ENCODE measurements at places on chromosomes 2 and 18.

DNA sequence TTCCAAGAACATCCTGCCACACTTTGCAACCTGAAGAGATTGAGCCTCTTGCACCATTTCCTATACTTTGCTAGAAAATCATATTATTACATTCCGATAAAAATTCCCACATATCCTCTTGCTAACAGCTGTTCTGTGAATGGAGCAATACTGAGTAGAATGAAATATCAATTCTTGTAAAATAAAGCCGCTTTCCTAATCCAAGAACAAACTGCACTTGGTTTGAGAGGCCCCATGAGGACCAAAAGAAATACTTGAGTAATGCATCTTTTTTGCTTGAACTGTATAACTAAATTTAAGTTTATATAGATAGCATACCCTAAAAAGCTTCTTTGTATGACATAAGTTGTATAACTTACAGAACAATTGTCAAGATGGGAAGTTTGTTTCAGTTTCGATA, 632.4 kb upstream of the SLC8A1 start:
- no peak for DNase-seq

- DNase-seq: no peak
These were observed 23.6 kb upstream of the SOS1 start for GRCh38 chr2:39144416-39144815.

DNA sequence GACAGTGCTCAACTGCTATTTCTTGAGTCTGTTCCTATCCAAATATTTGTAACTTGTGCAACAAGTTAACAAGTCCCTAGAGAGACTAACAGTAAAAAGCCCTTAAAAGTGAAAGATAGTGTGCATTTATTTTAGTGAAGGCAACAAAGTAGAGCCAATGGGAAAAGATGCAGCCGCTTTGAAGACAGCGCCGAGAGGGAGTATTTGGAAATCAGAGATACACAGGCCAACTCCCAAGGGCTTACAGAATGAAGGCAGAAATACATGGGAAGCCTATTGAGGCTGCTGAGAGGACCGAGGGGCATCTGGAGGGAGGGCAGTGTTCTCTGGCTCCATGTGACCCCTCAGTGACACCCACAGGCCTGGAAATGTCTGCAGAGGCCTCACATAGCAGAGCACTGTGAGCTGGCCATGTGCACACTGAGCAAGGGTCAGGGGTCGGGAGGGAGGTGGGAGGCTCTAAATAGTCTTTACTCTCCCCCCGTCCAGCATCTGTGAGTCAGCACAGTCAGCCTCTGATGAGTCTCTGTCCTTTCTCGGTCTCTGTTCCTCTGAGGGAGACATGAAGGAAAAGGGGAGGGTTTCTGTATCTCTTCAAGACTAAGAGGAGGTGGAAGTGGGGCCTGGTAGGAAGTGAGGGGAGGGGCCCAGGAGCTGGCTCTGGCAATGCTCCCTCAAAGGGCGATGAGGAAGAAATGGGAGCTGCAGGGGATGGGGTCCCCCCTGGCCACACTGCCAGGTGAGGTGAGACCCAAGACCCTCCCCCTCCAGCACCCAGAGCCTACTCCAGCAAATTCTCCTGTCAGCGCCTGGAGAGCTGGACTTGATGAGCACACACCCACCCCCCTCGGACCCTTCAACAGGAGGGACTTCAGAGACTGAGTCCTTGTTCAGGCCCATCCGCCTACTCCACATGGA, 133.6 kb downstream of the SP3 start:
- no peak for DNase-seq

GRCh38 chr18:50127516-50128210, 67.3 kb downstream of the MYO5B start:
- DNase-seq: no peak

- no peak for DNase-seq
These were observed 71.4 kb downstream of the PLCL1 start for GRCh38 chr2:197875763-197876162.

DNA sequence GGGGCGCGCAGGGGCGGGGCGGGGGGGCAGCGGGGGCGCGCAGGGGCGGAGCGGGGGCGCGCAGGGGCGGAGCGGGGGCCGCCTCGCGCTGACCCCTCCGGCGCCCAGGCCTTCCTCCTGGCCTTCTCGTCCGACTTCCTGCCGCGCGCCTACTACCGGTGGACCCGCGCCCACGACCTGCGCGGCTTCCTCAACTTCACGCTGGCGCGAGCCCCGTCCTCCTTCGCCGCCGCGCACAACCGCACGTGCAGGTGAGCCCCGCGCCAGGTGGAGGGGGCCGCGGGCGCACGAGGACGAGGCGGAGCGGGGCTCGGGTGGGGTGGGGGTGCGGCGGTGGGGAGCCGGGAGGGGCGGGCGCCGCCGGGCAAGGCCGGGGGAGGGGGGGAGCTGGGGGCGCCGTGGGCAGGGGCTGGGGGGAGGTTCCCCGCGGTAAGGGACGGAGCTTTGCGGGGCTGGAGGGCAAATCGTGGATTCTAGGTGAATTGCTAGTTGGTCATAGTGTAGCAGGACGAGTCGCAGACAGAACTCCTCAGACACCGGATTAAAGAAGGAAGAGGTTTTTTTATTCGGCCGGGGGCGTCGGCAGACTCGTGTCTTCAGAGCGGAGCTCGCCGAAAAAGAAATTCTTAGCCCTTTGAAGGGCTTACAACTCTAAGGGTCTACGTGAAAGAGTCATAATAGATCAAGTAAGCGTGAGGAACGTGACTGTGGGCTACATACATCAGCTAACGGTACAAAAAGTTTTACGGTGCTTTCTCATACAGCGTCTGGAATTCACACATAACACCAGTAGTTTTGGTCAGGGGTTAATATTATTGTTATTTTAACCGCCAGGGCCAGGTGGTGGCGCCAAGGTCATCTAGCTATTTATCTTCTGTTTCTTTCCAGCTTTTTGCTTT, 29.9 kb downstream of the ANO7 start:
- no peak for DNase-seq

DNA sequence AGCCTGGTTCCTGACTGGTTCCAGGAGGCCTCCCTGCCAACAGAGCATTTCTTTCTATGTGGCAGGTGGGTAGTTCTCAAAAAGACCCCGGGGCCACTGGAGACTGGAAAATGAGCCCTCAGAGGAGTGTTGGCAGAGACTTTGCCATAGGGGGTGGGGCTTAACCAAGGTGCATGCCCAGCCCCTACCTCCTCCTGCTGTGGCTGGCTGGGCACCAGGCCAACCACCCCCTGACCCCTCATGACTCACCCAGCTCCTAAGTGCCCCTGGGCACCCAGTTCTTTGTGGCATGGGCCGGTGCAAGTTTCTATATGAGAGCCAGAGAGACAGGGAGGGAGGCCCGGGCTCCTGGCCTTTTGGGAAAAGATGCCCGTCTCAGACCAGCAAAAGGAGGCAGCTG, 98.2 kb upstream of the SMAD2 start:
- no peak for DNase-seq

GRCh38 chr2:237565974-237566373, 400 bp upstream of the PRLH start:
- no peak for DNase-seq

GRCh38 chr2:234290671-234291070, 206.2 kb downstream of the ARL4C start:
- peak; percentile 68 for DNase-seq

DNA sequence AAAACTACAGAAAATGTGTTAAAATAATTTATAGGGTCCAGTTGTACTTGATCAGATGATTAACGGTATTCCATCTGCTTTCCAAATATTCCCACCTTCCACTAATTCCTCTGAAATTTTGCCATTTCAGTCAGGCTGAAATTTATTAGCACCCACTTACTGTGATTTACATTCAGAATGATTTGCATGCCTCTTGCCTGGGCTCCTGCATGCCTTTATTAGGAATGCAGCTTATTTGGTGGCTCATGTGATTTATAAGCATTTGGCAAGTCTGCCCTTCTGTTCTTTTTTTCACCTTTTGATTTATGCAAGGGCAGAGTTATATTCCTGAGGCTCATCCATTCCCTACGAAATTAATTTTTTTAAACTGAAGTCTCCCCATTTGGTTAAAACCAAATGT, 1594.5 kb upstream of the PIK3C3 start:
- DNase-seq: no peak
